Aorta (tissue), 5 donors: ENCODE measurements at places on chromosomes 12 and 14. TPM values are rescaled to one million over a fixed set of nuclear protein-coding genes. Genes with fewer than 3 reads are reported as not detected.

The CPNE6 gene
- total RNA-seq: 0.99 TPM

The AMHR2 gene
- total RNA-seq: not detected

The EIF2S3B gene
- 0.69 TPM for total RNA-seq

The PCED1B gene
- 12.6 TPM for total RNA-seq

The TPPP2 gene
- total RNA-seq: not detected

The IL31 gene
- not detected for total RNA-seq

The IQSEC3 gene
- total RNA-seq: 3.0 TPM

The TAS2R10 gene
- total RNA-seq: 1.8 TPM

The ABCD2 gene
- 0.42 TPM for total RNA-seq

The ADSS1 gene
- total RNA-seq: 63.2 TPM

GRCh38 chr12:106246891-106247673, 738 bp downstream of the CKAP4 start:
- H3K27ac ChIP-seq: peak overlapping the region; percentile 92
- DNase-seq: peak; percentile 78
- H3K4me1 ChIP-seq: peaks cover 4% of the 10 kb centered on the region
- H3K27me3 ChIP-seq: no peaks in the 10 kb centered on the region

DNA sequence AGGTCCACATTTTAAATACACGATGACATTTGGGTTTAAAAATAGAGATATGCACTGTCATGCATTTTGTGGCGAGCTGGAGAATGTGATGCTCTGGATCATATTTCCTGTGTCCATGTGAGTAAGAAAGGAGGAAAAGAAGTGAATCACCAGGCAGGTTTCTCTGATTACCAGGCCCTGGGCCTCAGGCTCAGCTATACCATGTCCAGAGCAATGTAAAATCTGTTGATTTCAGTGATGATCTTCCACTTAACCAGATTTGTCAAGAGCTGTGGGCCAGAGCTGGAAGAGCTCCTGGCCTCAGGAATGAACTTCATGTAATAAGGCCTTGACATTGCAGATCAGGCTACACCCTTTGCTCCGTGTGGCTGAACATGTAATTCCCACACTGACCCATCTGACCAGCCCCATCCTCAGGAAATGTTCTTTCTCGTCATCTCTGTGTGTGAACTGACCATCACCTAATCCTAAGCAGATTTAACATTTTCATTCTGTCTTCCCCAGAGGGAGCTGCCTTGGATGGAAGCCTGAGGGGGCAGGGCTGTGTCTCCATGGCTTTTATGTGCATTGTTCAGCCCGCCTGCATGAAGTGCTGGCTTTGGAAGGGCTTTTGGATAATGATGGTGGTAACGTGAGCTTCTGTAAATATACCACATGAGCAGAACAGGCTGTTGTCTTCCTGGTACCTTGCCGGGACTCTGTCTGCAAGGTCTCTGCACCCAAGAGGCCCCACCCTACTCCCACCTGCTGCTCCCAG, 54.5 kb downstream of the CRACR2A start:
- no peak for DNase-seq
- H3K27me3 ChIP-seq: no peaks in the 10 kb centered on the region
- no peak overlapping the region for H3K27ac ChIP-seq
- no peak overlapping the region for H3K4me3 ChIP-seq

GRCh38 chr14:101175731-101176534, 272.4 kb upstream of the RTL1 start:
- H3K4me3 ChIP-seq: no peak overlapping the region
- no peaks in the 10 kb centered on the region for H3K27me3 ChIP-seq
- H3K27ac ChIP-seq: no peak overlapping the region

DNA sequence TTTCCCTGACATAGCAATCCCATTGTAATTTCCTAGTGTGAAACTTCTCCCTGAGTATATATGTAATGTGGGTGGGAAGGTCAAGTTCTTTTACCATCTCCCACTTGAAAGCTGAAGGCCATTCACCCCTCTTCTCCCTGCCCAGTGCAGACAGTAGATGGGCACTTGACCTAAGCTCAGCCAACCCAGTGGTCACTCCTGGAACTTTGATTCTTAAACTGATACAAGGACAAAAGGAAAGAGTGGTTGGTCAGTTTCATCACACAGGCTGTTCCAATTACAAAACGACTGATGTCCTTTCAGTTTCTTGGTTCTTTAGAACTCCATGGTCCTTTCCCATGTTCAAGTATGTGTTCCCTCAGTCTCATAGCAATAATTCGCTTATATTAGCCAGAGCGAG, 8.4 kb upstream of the APOLD1 start:
- no peak overlapping the region for H3K4me3 ChIP-seq
- no peak overlapping the region for H3K27ac ChIP-seq
- no peaks in the 10 kb centered on the region for H3K4me1 ChIP-seq
- H3K36me3 ChIP-seq: no peaks in the 10 kb centered on the region

- H3K27ac ChIP-seq: no peak overlapping the region
- no peaks in the 10 kb centered on the region for H3K36me3 ChIP-seq
- no peaks in the 10 kb centered on the region for H3K4me1 ChIP-seq
These were observed 115.2 kb upstream of the PELI2 start for GRCh38 chr14:56002876-56003625.

DNA sequence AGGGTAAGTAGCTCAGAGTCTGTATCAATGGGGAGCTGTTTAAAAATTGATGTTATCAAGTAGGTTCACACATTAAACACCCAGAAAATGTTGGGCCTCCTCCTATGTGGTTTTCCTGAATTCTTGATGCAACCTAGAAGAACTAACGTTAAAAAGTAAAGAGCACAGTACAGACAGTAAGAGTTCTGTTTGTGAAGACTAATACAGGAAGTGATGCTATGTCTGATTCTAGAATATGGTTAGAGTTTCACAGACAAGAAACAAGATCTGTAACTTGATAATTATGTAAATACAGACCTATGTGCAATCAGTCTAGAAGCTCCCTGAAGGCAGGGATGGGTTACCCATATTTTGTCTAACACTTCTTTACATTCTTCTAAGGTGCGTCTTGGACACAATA, 214.9 kb upstream of the BTG1 start:
- no peaks in the 10 kb centered on the region for H3K27me3 ChIP-seq
- no peaks in the 10 kb centered on the region for H3K36me3 ChIP-seq
- H3K4me1 ChIP-seq: no peaks in the 10 kb centered on the region
- DNase-seq: no peak

GRCh38 chr12:5318874-5319273, 113.0 kb upstream of the NTF3 start:
- H3K27ac ChIP-seq: no peak overlapping the region
- no peaks in the 10 kb centered on the region for H3K36me3 ChIP-seq
- no peaks in the 10 kb centered on the region for H3K27me3 ChIP-seq

- H3K27ac ChIP-seq: no peak overlapping the region
- H3K4me1 ChIP-seq: no peaks in the 10 kb centered on the region
These were observed 50.1 kb downstream of the RFX4 start for GRCh38 chr12:106632797-106633450.

DNA sequence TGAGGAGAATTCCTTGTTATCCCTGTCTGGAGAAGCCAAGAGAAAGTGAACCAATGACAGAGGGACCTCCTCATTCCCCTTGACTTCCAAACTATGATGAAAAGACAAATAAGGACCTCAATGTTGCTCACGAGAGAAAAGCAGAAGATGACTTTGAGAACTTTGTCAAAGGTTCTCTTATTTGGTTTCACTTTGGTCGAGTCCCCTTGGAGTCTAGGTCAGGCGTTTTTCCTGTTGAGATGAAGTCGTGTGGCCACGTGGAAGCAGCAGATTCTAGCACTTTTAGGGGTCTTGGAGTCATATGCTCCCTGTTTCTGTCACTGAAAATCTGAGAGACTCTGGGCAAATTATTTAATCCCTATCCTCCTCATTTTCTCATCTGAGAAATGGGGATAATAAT, 33.8 kb upstream of the COL2A1 start:
- no peaks in the 10 kb centered on the region for H3K4me1 ChIP-seq
- no peak overlapping the region for H3K27ac ChIP-seq
- no peak overlapping the region for H3K4me3 ChIP-seq
- H3K27me3 ChIP-seq: no peaks in the 10 kb centered on the region

- no peak for DNase-seq
- no peak overlapping the region for H3K27ac ChIP-seq
- no peaks in the 10 kb centered on the region for H3K36me3 ChIP-seq
- H3K4me3 ChIP-seq: no peak overlapping the region
- no peaks in the 10 kb centered on the region for H3K4me1 ChIP-seq
These were observed 1.5 kb downstream of the BIN2 start for GRCh38 chr12:51322452-51322851.

DNA sequence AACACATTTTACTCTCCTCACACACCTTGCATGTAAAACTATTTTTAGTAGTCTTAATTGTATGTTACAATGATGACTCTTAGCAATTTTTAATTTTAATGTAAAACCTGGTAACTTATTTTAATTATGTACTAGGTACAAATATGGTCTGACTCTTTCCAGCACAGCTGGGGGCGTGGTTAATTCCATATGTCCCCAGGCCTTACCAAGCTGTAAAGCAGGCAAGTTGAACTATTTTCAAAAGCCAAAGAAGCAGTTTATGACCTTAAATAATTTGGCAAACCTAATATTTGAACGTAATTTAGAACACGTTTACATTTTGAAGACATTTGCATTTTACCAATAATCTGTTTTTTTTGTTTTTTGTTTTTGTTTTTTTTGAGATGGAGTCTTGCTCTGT, 9.3 kb upstream of the ACOT6 start:
- no peaks in the 10 kb centered on the region for H3K36me3 ChIP-seq
- H3K4me1 ChIP-seq: no peaks in the 10 kb centered on the region
- no peak overlapping the region for H3K4me3 ChIP-seq
- no peaks in the 10 kb centered on the region for H3K27me3 ChIP-seq
- H3K27ac ChIP-seq: no peak overlapping the region

DNA sequence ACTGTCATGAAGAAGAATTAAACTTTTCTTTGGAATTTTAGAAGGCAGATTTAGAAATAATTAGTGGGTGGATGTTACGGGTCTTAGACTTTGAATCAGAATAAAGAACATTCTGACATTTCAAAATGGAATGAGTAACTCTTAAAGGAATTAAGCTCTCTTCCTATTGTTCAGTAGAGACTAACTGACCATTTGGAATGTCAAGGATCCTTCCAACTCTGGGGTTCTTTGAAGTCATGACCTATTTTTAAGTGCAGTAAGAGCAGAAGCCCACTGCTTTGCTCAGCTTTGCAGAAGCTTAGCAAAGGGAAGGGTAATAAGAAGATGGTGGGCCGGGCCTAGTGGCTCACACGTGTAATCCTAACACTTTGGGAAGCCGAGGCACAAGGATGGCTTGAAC, 4.0 kb downstream of the CHURC1 start:
- peak overlapping the region; percentile 88 for H3K27ac ChIP-seq
- no peaks in the 10 kb centered on the region for H3K36me3 ChIP-seq
- H3K27me3 ChIP-seq: no peaks in the 10 kb centered on the region
- DNase-seq: no peak
- H3K4me3 ChIP-seq: no peak overlapping the region

- no peaks in the 10 kb centered on the region for H3K27me3 ChIP-seq
- no peak for DNase-seq
- H3K4me1 ChIP-seq: no peaks in the 10 kb centered on the region
- H3K27ac ChIP-seq: no peak overlapping the region
- no peaks in the 10 kb centered on the region for H3K36me3 ChIP-seq
- no peak overlapping the region for H3K4me3 ChIP-seq
These were observed 27.3 kb downstream of the LLPH start for GRCh38 chr12:66103016-66103913.

DNA sequence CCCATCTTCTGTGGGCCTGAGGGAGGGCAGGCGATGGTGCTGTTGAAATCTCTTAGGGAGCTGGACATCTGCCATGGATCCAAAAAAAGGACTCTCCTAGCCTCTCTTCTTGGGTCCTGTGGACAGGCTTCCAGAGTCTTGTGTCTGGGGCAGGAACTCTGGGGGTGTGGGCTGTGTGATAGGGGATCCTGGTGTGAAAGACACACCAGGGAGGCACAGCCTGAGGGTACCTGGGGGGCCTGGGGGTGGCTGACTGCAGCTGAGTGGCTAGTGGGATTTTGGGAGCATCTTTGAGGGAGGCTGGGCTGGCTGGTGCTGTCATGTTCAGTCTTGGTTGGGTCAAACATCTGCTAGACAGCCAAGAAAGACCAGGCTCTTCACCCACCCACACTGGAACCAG, 1.8 kb upstream of the KRT83 start:
- no peak overlapping the region for H3K27ac ChIP-seq
- H3K27me3 ChIP-seq: no peaks in the 10 kb centered on the region
- H3K36me3 ChIP-seq: no peaks in the 10 kb centered on the region
- H3K4me1 ChIP-seq: no peaks in the 10 kb centered on the region
- no peak for DNase-seq

DNA sequence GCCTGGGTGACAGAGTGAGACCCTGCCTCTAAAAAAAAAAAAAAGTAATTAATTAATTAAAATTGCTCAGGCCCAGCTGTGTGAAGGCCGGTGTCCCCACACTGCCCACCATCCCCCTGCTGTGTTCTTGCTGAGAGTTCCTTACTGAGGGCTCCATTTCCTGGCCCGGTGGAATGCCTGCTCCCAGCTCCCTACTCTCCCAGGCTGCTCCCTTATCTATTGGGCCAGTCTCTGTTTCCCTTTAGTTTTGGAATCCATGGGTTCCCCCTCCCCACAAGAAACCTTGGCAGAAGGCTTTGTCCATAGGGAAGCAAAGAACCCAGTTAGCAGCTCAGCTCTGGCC, 19.0 kb downstream of the MLXIP start:
- H3K4me1 ChIP-seq: no peaks in the 10 kb centered on the region
- no peak overlapping the region for H3K27ac ChIP-seq
- no peak for DNase-seq
- no peak overlapping the region for H3K4me3 ChIP-seq
- H3K27me3 ChIP-seq: no peaks in the 10 kb centered on the region

- peak overlapping the region; percentile 95 for H3K27ac ChIP-seq
- H3K36me3 ChIP-seq: no peaks in the 10 kb centered on the region
- no peaks in the 10 kb centered on the region for H3K27me3 ChIP-seq
These were observed 24.6 kb upstream of the UBC start for GRCh38 chr12:124939079-124939420.

DNA sequence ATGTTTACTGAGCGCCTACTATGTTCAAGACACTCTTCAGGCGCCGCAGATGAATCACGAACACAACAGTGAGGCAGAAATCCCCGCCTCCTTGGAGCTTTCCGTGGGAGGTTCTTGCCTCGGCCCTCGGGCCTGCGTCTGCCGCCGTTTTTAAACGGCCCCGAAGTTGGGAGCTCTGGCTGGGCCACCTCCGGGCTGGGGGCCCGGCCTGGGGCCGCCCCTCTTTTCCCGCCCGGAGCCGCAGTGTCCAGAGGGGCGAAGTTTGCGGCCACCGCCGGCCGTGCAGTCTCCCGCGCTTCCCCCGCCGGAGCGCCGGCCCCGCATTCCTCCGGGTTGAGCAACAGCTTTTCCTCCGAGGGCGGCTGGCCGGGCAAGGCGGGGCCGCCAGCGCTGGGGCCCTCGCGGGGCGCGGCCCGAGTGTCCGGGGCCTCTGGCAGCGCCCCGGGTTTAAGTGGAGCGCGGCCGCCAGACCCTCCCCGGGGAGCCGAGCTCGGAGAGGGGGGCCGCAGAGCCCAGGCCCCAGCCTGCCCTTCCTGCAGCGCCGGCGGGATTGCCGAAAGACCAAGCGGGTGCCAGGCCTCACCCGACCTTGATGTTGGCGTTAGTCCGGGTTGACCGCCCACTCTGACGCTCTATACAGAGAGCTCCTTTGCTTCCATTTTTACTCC, 18.7 kb upstream of the CTDSP2 start:
- H3K4me1 ChIP-seq: peaks cover 8% of the 10 kb centered on the region
- H3K4me3 ChIP-seq: peak overlapping the region; percentile 29
- H3K27me3 ChIP-seq: no peaks in the 10 kb centered on the region

- no peaks in the 10 kb centered on the region for H3K36me3 ChIP-seq
- no peak overlapping the region for H3K4me3 ChIP-seq
- no peak overlapping the region for H3K27ac ChIP-seq
- DNase-seq: no peak
- no peaks in the 10 kb centered on the region for H3K27me3 ChIP-seq
These were observed 233.0 kb downstream of the EGLN3 start for GRCh38 chr14:33717866-33718265.

- H3K27me3 ChIP-seq: no peaks in the 10 kb centered on the region
- H3K4me1 ChIP-seq: no peaks in the 10 kb centered on the region
- H3K27ac ChIP-seq: no peak overlapping the region
- DNase-seq: no peak
- H3K36me3 ChIP-seq: no peaks in the 10 kb centered on the region
- H3K4me3 ChIP-seq: no peak overlapping the region
These were observed 393.8 kb downstream of the LRFN5 start for GRCh38 chr14:42000450-42000849.
